ENCODE measurements at places on chromosomes 12 and 14.

DNA sequence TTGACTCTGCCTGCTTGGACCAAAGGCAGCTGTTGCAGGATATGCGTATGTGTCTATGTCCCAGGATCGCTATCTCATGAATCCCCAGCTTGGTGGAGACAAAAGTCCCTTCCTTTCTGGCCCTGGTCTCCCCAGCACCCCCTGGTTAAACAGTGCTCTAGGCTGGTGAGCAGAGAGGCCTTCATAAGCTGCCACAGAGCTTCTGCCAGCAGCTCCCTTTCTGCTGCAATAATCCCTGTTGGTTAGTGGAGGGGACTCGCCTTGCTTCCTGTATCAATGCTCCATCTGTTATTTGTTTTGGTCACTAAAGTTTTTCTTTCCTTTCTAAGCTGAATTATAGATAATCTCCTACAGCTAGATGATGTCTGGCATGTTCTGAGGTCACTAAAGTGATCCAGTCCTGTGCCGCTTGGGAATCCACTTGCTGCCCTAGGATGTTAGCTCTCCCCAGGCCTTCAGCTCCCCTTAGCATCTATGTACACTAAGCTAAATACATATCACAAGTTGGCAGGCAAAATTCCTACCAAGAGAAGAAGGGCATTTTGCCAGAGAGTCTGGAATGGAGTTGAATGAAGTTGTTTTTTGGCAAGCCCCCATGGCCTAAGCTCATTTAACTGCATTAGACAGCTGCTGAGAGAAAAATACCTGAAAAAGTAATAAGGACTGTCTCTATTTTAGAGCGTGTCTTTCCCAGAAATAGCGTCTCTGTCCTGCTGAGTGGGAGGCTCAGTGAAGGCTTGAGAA lies 47.8 kb downstream of the RDH12 start:
- DNase-seq: no peak

GRCh38 chr12:74614426-74614825 lies 76.8 kb downstream of the ATXN7L3B start:
- no peak for DNase-seq

- peak; percentile 66 for DNase-seq
These were observed 774 bp upstream of the MANSC4 start for GRCh38 chr12:27780612-27781408.

DNA sequence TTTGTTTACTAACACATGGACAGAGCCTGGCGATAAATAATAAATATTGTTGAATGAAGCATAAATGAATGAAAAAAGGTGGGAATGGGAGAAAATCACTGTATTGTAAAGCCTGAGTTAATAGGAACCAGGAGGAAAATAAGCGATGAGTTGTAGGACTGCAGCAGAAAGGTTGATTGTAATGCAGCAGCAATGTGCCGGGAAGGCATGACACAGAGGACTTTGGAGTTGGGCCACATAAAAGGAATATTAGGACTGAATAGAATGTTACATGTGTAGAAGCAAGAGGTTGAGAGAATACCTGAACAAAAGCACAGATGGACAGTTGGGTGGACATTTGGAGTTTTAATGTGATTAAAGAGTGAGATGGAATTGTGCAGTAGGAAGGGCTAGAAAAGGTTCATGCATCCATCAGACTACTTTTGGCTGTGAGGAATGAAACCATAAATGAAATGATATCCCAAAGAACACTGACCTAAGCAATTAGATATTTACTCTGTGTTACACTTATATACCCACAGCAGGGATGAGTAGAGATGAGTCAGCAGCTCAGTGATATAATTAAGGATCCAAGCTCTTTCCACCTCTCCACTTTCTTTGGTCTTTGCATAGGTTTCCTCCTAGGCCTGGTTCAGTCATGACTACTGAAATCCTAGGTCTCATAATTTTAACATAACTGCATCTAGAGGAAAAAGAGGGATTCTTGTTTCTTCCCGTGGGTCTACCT lies 55.4 kb downstream of the CCER1 start:
- DNase-seq: no peak

DNA sequence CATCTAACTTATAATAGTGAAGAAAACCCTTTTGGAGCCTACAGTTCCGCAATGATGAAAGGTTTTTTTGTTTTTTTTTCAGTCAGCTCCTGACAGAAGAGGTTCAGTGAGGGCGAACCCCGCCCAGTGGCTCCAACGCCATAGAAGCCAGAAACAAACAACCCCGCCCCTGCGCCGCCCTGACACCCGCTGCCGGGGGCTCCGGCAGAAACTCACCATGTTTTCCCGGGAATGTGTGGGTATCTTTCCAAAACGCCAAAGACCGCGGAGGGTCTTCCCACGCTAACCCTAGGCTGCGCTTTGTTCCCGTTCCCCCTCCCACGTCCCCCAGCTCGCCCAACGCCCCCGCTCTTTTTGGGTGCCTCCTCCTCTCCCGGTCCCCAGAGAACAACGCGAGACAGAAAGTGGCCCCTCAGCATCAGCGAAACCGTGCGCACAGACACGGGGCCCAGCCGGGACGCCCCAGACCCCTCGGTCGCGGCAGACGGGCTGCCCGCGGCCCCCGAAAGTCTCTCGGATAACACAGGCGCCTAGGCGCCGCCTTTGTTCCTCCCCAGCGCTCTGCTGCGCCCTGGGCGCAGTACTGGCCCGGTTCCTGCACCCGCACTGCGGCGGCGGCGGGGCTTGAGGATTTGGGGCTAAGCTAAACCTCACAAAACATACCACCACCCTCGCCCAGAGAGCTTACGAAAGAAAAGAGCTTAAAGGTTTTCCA lies 522 bp downstream of the TUBA1A start:
- DNase-seq: peak; percentile 73

- DNase-seq: peak; percentile 82
These were observed 7.5 kb upstream of the CHD4 start for GRCh38 chr12:6614513-6615172.

DNA sequence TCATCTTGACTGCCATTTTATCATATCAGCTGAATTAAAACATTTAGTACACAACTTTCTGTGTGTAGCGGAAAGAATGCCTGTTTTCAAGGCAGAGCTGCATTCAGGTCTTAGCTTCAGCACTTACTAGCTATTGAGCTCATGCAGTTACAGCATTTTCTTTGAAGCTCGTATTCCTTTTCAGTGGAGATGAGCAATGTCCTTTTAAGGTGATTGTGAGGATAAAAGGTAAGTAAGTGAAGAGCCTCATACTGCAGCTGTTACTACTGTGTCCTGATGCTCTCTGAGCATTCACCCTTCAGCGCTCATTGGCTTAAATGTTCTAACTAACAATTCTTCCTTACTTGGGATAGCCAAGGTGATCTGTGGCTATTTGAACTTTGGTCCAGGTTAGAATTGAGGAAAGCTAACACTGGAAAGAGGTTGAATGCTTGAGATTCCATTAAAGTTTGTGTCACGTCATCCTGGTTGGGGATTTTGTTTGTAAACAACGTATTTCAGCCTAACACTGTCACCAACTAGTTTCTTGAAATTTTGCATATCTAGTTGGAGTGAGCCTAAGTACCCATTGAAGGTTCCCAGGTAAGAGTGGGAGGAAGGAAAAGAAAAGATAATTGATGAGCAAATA lies 71.4 kb downstream of the PAPOLA start:
- peak; percentile 51 for DNase-seq

- no peak for DNase-seq
These were observed 38.5 kb upstream of the SLC6A15 start for GRCh38 chr12:84950971-84951546.

- DNase-seq: no peak
These were observed 293.6 kb downstream of the AKAP6 start for GRCh38 chr14:32622742-32623141.

GRCh38 chr12:76242813-76243550 lies 105.2 kb downstream of the BBS10 start:
- no peak for DNase-seq

DNA sequence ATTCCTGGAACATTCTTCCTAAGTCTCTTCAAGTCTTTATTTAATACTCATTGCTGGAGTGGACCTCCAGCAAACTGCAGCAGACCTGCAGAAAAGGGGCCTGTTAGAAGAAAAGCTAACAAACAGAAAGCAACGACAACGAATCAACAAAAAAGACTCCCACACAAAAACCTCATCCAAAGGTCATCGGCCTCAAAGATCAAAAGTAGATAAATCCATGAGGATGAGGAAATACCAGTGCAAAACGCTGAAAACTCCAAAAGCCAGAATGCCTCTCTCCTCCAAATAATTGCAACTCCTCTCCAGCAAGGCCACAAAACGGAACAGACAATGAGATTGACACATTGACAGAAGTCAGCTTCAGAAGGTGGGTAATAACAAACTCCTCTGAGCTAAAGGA lies 472.2 kb downstream of the C12orf50 start:
- DNase-seq: no peak

GRCh38 chr12:100554608-100555077 lies 18.8 kb upstream of the GAS2L3 start:
- DNase-seq: peak; percentile 94

DNA sequence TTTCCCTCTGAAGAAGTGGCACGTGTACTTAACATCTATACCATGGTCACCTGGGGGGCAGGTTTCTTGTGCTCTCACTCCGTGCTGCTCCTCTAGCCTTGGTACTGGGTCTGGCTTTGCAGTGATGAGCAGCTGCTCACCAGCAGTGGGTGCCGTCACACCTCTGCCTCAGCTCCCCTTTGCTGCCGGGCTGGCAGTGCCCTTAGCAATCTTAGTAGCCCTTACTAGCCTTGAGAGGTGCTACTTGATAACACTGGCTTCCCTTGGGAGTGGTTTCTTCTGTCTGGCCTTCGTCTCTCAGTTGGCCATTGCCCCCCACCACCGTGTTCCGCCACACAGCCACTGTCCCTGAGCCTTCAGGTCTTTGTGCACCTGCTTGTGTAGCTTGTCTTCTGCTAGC lies 22.6 kb downstream of the KLC1 start:
- no peak for DNase-seq

GRCh38 chr14:60064491-60065072 lies 27.1 kb upstream of the PCNX4 start:
- DNase-seq: peak; percentile 13

- no peak for DNase-seq
These were observed 9.7 kb downstream of the MLH3 start for GRCh38 chr14:75041613-75042012.

- DNase-seq: no peak
These were observed 206.4 kb downstream of the CRADD start for GRCh38 chr12:93883436-93884154.

DNA sequence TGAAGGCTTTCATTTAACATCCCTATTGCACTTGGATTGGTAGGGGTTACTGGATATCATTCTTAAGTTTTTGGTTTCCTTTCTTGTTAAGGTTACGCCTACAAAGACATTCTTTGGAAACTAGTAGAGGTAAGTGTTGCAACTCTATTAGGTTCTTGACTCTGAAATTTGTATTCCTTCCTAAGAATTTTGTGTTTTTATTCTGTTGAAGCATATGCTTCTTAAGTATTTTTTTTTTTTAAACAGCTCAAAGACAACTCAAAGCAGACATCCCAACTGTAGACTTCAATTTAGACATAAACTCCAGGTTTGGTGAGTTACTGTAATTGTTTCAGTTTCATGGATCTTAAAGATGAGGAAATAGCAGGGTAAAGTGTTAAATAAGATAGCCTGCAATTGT lies 1.1 kb upstream of the RBMS2 start:
- no peak for DNase-seq

DNA sequence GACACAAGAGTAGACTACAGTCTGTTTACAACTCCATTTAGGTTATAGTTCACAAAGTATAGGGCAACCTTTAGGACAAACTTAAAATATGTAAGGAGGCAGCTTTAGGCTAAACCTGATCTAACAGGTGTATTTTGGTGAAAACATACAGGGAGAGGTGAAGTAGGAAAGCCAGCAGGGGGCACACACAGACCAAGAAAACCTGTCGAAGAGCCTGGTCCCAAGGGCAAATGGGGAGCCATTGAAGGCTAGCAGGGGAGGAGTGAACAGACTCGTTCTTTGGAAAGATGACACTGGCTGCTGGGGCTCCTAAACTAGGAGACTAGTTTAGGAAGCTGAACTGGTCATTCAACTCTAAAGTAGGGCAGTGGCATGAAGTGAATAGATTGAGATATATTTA lies 138.8 kb upstream of the WSCD2 start:
- peak; percentile 72 for DNase-seq

- peak; percentile 95 for DNase-seq
These were observed 106.4 kb downstream of the ARF6 start for GRCh38 chr14:49999146-49999761.

- no peak for DNase-seq
These were observed 17.8 kb upstream of the BCL7A start for GRCh38 chr12:122003651-122004611.

- DNase-seq: no peak
These were observed 16.4 kb downstream of the CCDC92 start for GRCh38 chr12:123956249-123956648.

DNA sequence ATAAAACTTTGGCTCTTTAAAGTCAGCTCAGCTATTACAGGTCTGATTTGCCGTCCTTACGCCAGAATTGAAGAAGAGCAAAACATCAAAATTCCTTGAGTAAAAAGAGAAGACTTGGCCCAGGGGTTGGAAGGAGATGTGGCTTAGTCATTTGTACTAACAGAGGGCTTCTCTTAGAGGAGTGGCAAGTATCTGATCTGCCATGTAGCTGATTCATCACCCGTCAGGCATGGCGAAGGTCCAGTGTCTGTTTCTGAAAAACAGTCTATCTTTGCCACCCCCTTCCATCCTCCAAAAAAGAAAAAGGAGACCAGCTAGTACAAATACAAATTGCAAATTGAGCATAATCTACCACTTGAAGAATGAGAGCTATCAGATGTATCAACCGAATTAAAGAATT lies 91.9 kb downstream of the RAD52 start:
- no peak for DNase-seq

- peak; percentile 53 for DNase-seq
These were observed 5.0 kb downstream of the MGST1 start for GRCh38 chr12:16352481-16352880.

DNA sequence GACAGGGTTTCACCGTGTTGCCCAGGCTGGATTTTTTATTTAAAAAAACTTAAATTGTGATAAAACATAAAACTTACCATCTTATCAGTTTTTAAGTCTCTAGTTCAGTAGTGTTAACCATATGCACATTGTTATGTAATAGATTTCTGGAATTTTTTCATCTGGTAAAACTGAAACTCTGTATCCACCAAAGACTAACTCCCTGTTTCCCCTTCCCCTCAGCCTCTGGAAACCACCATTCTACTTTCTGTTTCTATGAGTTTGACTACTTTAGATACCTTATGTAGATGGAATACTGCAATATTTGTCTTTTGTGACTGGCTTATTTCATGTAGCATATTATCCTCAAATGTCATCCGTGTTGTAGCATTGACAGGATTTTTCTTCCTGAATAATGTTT lies 12.8 kb upstream of the PLEKHG3 start:
- no peak for DNase-seq

- no peak for DNase-seq
These were observed 127.1 kb downstream of the ZFP36L1 start for GRCh38 chr14:68665792-68666204.

DNA sequence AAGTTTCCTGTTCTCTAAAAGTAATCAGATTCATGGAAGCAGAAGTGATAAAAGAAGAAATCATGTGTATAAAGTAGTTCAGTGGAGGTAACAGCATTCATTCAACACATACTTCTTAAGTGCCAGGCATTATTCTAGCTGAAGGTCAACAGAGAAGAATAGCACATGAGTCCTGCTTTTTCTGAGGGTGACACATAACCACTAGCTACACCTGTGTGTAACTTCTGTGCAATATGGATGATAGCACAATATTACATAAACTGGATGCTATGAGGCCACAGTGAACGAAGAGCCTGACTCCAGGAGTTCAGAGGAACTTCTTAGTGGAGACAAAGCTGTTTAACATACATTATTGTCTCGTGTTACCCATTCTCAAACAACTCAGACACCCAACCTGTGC lies 114.3 kb upstream of the PCED1B start:
- DNase-seq: no peak

All from mesendoderm (in vitro differentiated cells).